ENCODE measurements at places on chromosomes 16 and 17.

GRCh38 chr17:72422204-72422504 lies 301.3 kb downstream of the SOX9 start:
- no peak for DNase-seq

GRCh38 chr17:44977065-44977464 lies 9.0 kb upstream of the C1QL1 start:
- no peak for DNase-seq

DNA sequence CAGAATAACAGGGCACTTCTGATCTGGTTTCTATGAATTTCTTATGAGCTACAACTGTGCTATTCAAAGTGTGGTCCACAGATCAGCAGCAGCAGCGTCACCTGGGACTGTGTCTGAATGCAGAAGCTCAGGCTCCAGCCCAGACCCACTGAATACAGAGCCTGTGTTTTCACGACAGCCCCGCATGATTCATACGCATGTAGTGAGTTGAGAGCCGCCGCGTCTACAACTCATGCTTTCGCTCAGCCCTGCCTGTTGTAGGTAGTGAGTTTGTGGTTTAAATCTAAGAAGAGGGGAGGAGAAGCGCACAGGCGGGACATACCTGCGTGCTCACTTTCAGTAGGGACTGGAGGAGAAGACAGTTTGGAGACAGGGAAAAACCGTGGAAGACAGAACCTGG lies 28.5 kb upstream of the ELAC2 start:
- DNase-seq, result no peak

DNA sequence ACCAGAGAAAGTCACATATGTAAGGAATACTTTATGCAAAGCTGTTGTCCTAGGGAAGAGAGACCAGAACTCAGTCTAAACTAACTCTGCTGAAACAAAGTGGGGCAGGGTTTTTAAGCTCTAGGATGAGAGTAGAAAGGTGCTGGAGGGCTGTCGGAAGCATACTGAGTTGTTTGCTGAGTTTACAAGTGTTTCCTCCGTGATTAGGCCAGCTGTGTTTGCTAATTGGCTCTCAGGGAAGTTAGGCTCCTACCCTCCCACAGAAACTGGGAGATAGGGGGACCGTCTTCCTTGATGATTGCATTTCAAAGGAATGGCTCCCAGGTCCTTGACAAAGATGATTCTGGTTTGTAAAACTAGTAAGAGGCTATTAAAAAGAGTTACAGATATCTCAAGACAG lies 24.4 kb upstream of the CRYM start:
- no peak for DNase-seq

GRCh38 chr16:22670551-22671041 lies 143.4 kb upstream of the HS3ST2 start:
- DNase-seq, result peak; percentile 2

DNA sequence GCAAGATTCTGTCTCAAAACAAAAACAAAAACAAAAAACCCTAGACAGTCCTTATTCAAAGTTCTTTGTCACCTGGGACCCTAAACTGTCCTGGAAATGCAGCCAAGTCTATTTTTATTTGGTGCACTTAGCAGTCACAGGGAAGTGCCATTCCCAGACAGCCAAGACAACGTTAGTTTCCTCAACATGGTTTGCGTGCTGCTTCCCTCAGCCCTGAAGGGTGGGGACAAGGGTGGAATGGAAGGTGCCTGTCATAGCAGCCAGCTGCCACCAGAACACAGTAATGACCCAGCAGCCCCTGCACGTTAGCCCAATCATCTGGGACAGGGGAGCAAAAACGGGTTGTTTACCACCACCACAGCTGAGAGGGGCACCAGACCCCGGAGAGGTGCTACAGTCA lies 16.9 kb downstream of the CREBBP start:
- DNase-seq, result no peak

DNA sequence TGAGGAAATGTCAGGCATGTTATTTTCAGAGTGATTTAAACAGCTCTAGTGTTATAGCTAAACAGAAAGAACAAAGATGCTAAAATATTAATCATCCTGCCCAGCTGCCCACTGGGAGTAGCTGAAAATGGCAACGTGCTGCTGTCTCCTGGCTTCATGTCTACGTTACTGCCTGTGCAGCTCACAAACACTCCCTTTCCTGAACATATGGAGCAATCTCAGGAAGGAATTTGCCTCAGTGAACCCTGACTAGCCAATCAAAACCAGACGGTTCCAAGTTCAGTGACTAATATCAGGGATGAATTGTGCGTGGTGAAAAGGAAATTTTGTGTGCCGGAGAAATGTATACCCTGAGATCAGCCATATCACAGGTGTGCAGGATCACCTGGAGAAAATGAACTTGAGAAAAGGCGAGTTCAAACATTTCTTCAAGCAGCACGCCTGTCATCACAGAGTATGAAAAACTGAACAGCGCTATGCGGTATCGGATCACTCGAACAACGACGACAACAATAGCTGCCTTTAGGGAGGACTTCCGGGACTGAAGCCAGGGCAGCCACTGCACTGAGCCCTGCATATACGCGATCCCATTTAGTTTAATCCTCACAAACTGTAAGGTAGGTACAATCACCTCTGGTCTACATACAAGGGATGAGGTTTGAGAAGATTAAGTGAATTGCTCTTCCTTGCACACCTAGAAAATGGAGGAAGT lies 110.3 kb downstream of the STX8 start:
- DNase-seq, result no peak

- no peak for DNase-seq
Measured at GRCh38 chr16:74321356-74321755, 24.7 kb downstream of the PSMD7 start.

GRCh38 chr17:14918540-14918939 lies 346.6 kb downstream of the PMP22 start:
- no peak for DNase-seq

- no peak for DNase-seq
Measured at GRCh38 chr16:57007530-57007929, 18.2 kb downstream of the NLRC5 start.

DNA sequence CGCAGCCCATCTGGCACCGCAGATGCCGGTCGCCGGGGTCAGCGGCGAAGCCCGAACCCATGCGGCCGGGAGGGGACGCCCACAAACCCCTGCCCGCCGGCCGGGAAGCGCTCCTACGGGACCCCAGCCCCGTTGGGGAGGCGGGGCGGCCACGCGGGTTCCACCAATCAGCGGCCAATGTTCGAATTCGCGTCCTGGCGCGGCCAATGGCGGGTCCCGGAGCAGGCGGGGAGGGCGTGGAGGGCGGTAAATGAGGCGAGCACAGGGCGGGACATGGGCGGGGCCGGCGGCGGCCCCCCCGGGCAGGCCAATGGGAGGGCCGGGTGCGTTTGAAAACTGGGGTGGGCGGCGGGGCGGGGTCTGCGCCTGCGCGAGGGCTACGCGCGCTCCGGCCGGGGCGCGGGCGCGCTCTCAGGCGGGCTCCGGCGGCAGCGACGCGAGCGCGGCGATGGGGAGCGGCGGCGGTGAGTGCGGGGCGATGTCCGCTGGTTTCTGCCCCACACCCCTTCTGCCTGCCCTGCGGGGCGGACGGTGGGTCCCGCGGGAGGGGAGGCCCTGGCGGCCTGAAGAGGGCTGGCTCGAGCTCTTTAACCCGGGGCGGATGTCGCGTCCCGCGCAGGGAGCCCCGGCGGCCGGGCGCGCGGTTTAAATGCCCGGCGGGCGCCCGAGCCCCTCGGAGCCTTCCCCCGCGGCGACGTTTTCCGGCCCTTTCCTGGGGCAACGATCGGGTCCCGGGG lies at the start of gene CCNF:
TSS of gene CCNF (plus strand) at position 414 of the 737 bp plus-strand sequence. CDS start at position 449, 35 bp downstream.
- peak; percentile 99 for DNase-seq

GRCh38 chr17:73638556-73638955 lies 5.7 kb downstream of the SDK2 start:
- no peak for DNase-seq

- DNase-seq, result no peak
Measured at GRCh38 chr17:49414271-49414621, 436 bp downstream of the PHB1 start.

DNA sequence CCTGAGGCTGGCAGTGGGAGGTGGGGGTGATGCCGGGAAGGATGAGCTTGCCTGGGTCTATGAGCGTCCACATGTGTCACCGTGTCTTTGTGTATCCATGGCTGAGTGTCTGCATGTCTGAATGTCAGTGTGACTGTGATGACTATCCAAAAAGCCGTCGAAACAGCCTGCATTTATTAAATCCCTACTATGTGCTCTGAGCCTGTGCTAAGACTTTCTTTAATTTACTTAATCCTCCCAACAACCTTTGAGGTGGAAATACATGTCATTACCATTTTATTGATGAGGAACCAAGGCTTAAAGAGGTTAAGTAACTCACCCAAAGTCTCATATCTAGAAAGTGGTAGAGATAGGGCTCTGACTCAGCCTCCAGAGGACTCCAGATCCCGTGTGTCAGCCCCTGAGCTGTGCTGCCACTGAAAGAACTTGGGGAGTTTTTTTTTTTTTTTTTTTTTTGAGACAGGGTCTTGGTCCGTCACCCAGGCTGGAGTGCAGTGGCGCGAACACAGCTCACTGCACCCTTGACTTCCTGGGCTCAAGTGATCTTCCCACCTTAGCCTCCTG lies 20.0 kb downstream of the ARHGAP23 start:
- no peak for DNase-seq
